Inflammatory macrophage treated with lipopolysaccharide for 4 hours (primary cell): ENCODE measurements at places on chromosomes 3 and 15.

- DNase-seq, result peak; percentile 88
Observed at GRCh38 chr3:195907934-195908693, at the start of gene TNK2. TSS of gene TNK2 (minus strand) at chr3:195908551. CDS start at chr3:195888588, 19,963 bp downstream.

DNA sequence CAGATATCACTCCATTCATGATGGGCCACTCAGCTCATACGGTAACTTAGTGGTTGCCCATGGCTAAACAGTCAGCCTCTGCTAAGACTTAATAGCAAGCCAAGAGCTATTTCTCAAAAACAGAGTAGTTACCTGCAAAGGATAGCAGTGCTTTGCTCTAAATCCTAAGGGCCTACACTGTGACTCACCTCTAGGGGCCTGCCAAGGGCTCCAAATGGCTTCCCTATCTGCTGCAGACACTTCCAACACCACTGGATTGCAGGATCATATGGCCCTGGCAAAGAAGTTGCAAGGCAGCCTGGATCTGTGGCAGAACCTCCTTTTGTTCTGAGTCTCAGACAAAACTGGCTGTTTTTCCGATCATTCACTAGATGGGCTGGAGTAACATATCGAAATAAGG, 17.8 kb downstream of the CGGBP1 start:
- DNase-seq, result no peak

GRCh38 chr3:60898321-60898720, 352.9 kb downstream of the FHIT start:
- DNase-seq, result no peak

DNA sequence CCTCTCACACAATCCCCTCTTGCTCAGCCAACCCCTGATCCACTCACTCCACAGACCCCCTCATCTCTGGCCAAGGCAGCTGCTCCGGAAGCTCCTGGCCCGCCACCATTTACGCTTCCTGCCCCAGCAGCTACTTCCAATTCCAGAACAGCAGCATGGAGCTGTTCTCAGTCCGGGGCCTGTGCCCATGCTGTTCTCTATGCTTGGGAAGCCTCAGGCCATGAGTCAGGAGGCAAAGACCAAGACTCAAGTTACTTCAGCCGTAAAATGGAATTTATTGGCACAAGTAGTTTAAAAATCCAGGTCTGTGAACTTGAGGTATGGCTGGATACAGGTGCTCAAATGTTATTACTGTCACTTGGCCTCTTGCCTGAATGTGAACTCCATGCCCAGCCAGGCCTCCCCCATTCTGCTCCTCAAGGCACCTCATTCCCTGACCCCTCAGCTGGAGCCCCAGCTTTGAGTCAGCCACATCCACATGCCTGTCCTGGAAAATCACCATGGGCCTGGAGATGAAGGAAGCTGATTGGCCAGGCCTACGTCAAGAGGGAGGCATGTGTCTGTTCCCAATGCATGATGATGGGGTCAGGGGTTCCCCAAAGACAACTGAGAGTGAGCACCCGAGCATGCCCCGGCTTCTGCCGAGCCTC, 31.4 kb upstream of the CACNA2D2 start:
- no peak for DNase-seq

DNA sequence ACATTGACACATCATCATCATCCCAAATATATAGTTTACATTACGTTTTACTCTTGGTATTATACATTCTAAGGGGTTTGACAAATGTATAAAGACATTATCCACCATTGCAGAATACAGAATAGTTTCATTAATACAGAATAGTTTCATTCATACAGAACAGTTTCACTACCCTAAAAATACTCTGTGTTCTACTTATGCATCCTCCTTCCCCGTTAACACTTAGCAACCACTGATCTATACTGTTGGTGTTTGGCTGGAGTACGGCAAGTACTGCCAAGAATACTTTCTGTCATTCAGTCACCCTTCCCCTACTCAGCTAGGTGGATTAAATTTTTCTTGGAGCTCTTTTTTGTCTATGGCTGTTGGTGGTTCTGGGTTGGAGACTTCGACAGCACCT, 33.4 kb downstream of the LEKR1 start:
- DNase-seq, result peak; percentile 23

- DNase-seq, result no peak
Observed at GRCh38 chr3:195699860-195700259, 20.9 kb upstream of the MUC20 start.

DNA sequence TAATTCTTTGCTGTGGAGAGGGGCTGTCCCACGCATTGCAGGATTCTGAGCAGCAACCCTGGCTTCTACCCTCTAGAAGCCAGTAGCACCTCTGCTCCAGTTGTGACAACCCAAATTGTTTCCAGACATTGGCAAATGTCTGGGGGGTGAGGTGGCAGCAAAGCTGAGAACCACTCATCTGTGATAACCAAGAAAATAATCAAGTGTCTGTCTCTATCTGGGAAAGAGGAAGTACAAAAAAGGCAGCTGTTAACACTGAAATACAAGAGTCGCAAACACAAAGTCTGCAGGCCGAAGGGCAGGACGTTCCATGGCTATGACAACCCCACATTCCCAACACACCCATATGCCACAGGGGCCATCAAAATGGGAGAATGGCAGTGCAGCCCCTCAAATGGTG, 42.2 kb upstream of the GNB5 start:
- peak; percentile 44 for DNase-seq

DNA sequence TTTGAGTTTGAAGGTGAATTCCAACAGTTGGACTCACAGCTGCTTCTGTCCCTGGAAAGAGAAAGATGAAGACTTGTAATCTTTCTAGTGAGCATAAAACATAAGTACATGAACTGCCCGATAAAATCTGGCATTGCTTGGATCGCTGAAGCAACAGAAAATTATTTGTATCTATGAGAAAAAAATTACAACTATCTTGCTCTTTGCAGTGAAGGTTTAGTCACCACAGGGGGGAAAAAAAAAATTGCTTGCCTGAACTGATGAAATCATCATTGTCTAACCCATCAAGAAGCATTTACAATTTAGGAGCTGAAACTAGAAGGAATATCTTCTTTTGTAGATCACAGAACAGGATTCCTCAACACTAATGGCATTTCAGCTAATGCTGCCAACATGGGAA, 20.0 kb downstream of the TMEM207 start:
- DNase-seq, result no peak

DNA sequence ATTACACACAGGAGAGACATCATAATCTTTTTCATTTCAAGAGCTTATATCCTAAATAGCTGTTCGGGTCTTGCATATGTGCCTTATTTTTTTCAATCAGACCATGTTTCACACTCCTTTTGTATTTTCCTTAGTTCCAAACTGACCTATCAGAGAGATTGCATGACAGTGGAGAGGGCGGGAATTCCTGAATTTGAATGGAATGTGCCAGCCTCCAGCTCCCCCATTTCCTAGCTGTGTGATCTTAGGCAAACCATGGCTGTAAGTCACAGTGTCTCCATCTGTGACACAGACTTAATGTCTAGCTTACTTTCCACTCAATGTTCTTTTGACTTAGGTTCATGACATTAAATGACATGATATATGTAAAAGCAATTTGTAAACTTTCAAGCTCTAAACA, 62.0 kb upstream of the CSTA start:
- DNase-seq, result no peak

- DNase-seq, result no peak
Observed at GRCh38 chr15:51053571-51053970, 41.1 kb downstream of the TNFAIP8L3 start.

- no peak for DNase-seq
Observed at GRCh38 chr15:31017311-31017710, 25.9 kb upstream of the MTMR10 start.

DNA sequence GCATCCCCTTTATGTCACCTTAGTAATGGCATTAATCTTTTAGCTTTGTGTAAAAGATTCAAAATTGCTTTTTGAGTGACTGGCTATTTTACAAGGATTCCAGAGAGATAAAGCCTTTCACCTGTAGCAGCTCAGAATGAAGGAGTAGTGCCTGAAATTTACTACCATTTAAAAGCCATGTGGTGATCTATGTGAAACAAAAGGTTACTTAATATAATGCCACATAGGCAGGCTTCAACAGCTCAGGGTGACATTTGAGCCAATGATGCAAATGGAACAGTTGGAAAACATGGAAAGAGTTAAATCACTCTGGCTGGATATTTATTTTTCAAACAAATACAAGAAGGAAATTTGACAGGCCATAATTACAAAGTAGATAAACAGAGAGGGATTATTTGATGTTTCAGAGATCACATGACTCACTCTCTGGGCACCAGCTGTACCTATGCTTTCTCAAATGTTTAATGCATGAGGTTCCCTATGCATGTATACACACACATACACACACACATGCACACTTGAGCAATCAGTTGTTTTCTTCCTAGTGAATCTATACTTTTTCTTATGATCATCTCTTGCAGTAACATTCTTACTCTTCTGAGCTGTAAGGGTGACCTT, 171.5 kb downstream of the ZMAT3 start:
- DNase-seq, result no peak

- no peak for DNase-seq
Observed at GRCh38 chr3:163039636-163040035, 1543.0 kb downstream of the OTOL1 start.

- DNase-seq, result no peak
Observed at GRCh38 chr15:100334456-100334855, 7.3 kb downstream of the ADAMTS17 start.

DNA sequence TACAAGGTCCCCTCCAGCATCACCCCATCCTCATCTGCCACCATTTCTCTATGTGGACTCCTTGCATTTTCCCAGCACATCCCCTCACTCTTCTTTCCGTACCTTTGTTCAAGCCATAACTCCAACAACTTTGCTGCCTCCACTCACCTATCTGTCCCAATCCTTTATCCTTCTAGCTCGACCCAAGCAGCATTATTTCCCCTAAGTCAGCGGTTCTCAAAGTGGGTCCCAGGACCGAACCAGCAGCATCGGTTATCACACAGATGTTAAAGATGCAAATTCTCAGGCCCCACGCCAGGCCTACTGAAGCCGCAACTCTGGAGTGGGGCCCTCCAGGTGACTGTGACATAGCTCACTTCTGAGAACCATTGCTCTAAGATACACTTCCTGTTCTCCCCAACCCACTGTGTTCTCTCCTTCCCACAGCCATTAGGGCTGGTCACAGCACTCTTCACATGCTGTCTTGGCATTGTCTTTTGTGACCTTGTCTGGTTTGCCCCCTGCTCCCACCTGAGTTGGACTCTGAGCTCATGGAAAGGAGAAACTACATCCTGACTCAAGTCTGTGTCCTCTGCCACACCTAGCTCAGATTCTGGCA, 56.2 kb downstream of the AAGAB start:
- no peak for DNase-seq

DNA sequence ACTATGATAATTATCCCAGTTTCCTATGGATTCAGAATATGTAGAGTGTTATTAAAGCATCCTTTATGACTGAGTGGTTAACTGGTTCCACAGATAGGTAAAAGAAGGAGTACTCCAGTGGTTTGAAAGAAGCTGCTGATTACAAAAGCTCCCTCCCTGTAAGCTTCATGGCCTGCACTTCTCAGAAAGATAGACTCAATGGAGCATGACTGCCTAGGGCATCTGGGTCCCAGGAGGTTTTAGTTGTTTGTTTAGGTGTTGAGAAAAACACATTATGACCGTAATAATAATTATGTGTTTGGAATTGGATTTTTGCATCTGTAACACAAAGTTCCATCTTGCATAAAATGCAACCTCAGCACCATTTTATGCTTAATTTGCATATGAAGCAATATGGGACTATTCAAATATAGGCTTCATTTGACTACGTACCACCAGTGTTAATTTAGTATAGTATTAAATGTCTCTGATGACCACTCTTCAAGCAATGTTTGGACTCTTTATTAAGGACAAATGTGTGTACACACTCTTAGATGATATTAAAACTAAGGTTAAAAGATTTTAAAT, 121.1 kb downstream of the ROBO2 start:
- no peak for DNase-seq

GRCh38 chr3:149199474-149199873, 22.2 kb downstream of the CP start:
- no peak for DNase-seq

DNA sequence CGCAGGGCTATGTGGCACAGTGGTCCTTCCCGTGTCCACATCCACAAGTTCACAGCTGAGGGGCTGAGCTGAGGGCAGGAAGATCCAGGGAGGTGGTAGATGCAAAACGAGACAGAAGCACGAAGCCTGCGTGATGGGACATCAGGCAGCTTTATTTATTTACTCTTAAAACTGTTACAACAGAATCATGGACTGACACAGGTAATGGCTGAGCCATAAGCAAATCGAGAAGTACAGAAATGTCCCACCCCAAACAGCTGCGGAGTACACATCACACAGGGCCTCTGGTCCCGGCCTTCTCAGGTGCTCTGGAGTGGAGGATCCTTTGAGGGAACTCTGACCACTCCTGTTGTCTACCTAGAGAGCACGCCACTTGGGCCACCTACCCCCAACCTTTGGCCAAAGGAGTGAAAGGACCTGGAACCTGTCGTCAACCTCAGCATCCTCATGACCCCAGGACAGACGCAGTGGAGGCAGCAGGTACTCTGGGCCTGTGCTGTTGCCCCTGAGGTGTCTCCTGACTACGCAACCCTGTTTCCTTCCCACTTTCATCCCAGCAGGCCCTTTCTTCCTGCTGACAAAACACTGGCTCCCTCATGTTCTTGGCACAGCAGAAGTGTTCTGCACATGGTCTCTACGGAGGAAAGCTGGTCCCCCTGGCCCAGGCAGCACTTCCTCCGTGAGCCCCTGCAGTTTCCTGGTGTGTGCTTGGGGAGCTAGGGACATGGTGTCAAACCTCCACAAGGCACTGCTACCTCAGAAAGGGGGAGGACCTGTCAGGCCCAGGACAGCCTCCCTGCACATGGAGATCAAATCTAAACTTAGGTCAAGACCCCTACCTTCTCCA, 47.8 kb downstream of the DHX30 start:
- no peak for DNase-seq

DNA sequence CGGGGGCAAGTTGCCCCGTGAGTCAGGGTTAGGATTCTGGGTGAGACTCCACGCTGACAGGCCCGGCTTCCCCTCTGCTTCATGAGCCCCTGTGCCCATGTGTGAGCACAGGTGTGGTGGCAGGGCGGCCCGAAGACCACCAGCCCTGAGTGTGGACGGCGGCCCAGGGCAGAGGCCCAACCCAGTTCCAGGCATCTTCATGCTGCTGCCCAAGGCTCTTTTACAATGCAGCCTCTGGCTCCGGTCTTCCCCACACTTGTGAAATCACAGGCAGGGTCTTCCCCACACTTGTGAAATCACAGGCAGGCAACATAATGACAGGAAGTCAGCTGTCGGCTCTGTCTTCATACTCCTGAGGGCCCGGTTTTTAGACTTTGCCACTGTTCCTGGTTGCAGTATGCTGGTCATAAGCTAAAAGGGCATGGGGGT, 78.8 kb downstream of the AAGAB start:
- peak; percentile 96 for DNase-seq

DNA sequence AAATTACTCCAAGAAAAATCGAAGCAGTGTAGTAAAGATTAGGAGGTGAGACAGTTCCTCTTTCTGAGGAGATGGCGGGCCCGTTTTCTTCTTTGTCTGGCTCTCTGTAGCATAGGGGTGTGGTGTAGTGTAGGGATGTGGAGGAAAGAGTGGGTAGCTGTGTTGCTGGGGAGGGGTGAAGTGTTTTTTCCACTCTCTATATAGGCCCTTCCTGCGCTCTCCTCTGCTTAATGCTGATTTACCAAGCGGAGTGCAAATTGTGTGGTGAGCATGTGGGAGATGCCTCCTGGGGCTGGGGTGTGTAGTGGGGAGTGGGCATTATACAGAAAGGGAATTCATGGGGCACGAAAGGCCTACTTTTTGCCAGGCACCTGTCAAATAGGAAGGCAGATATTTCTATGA, 94.9 kb downstream of the ST6GAL1 start:
- no peak for DNase-seq
